ENCODE measurements at places on chromosomes 2 and 18.

DNA sequence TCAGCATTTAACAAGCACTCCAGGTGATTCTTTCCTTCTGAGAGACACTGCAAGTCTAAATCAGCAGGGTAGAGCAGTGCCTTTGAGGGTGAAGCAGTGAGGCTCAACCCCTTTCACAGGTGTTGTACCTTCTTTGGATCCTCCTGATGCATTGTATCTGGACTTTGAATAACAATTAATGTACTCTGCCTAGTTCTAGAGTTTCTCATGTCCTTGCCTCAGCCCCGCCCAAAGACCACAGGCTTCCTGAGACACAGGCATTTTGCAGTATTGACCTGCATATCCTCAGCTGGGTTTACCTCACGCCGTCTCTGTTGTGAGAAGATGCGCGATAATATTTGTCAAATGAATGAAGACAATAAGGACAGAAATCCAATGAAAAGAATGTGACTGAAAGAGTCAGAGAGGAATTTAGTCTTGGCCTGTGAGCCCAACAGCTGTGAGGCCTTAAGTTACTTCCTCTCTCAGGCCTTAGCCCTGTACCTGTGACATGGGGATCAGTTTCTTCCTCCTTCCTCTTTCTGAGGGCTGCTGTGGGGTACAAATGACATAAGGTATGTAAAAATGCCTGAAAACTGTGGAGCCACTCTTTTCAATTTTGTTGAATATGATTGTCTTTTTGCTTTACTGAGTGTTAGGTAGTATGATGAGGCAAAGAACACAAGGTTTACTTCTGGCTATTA, 43.7 kb downstream of the WIPF1 start:
- no peak for DNase-seq

DNA sequence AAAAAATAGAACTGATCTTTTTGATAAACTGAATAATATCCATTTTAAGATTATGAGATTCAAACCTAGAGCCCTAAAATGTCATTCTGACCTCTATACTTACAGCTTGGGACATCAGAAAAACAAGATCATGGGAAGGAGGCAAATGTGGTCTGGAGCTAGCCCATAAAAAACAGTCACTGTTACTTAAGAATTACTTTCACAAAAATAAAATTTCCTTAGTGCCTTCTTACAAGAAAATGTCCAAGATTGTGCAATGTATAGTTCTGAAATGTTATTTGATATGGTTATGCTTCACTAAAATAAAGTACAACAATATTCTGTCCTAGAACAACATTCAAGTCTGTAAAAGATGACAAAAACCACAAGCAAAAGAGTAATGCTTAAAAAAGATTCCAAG, 247.6 kb downstream of the DYM start:
- no peak for DNase-seq

DNA sequence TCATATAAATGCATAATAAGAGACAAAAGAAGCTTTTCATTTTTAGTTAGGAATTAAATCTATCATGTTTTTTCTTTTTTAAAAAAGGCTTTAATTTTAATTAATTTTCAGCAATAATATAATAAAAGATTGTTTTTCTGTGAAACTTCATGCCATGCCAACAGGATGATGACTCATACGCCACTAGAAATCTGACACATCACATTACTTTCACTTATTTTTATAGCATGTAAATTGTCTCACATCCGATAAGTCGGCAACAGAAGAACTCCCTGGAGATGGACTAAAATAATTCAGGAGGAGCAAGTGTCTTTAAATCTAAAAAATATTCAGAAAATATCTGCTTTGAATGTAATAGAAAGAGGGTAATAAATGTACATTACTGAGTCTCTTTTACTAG, 1024.2 kb upstream of the ACVR2A start:
- DNase-seq = no peak

DNA sequence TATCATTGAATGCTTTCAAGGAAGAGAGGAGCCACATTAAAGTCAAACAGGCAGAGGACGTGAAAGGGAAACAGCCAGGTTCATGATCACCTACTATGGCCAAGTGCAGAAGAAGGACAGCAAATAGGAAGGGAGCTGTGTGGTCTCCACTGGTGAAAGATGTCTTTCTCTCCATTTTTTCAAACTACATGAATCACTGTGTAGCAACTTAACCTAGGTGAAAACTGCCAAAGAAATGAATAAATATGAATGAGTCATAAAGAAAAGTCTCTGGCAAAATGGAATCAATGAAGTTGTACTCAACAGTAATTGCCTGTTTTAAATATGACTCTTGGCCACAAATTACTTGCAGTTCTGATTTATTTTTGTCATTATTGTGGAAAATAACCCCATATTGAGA, 452.6 kb upstream of the PKDCC start:
- no peak for DNase-seq

GRCh38 chr18:25231327-25231691, 120.7 kb downstream of the ZNF521 start:
- no peak for DNase-seq
